ENCODE measurements at places on chromosomes 6 and 20.
A peak's percentile ranks its signal among the peaks of the same experiment; 100 is the strongest.

DNA sequence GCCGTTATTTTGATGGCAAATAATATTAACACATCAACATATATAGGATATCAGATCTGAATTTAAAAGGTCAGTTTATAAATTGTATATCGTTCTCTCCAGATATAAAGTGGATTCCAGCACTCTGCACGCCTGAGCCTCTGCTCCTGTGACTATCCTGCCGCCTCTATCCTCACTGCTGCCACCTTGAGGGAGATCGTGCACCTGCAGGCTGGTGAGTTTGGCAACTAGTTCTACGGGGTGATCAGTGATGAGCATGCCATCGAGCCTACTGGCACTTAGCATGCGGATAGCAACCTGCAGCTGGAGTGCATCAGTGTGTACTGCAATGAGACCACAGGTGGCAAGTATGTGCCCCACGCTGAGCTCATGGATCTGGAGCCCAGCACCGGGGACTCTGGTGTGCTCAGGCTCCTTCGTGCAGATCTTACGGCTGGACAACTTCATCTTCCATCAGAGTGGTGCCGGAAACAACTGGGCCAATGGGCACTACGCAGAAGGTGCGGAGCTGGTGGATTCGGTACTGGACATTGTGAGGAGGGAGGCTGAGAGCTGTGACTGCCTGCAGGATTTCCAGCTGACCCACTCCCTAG lies 84.9 kb downstream of the FBXO5 start:
- peak; percentile 62 for DNase-seq

- DNase-seq: peak; percentile 88
These were observed 5.1 kb downstream of the TP53INP2 start for GRCh38 chr20:34709044-34709830.

- no peak for DNase-seq
These were observed 67.7 kb downstream of the TMEM244 start for GRCh38 chr6:129793447-129793846.

GRCh38 chr6:169200893-169201514 lies 52.6 kb downstream of the THBS2 start:
- DNase-seq: no peak

DNA sequence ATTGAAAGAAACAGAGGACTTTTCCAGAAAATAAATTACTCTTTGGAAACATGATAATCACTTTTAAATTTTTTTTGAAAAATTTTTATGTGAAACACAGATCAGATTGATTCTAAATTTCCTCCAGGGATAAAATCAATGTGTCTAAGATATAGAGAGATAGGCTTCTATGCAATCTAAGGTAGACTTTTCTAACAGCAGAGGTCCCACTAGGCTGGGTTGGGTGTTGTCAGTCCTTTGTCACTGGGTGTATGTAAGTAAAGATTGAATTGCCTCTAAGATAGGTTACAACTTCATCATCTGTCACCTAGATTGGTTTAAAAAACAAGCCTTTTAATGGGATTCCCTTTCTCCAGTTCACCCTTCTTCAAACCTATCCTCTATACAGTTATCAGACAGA lies 449.9 kb downstream of the DHX35 start:
- DNase-seq: no peak

DNA sequence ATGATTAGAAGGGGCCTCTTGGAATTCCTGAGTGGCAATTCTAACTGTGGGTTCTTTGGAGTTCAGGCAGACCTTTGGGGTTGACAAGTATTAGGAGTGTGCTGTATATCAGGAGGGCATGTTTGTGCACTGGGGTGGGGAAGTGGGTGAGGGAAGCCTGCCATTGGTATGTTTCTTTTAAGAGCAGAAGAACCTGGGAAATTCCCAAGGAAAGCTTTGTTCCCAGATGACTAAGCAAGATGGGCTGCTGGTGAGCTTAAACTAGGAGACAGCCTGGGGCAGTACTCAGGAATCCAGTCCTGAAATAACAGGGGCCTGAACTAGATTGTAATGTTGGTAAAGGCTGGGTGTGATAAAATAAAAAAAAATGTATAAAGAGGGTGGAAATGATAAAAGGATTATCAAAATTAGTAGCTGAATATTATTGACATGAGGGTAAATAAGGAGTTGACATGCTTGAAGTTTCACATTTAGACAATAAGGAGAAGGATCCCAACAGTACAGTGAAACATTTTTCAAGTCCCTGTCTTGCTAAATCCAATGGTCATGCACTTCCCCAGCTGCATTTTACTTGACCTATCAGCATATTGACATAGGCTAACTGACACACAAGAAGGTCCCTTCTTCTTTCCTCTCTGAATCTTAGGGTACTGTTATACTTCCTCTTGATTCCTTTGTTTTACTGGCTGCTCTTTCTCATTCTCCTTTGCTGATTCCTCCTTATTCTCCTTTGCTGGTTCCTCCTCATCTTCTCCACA lies 18.4 kb upstream of the IFNGR1 start:
- DNase-seq: peak; percentile 81

- DNase-seq: no peak
These were observed 38.2 kb downstream of the MBOAT1 start for GRCh38 chr6:20173833-20174792.

- no peak for DNase-seq
These were observed 3.1 kb upstream of the ULBP2 start for GRCh38 chr6:149938571-149939355.

DNA sequence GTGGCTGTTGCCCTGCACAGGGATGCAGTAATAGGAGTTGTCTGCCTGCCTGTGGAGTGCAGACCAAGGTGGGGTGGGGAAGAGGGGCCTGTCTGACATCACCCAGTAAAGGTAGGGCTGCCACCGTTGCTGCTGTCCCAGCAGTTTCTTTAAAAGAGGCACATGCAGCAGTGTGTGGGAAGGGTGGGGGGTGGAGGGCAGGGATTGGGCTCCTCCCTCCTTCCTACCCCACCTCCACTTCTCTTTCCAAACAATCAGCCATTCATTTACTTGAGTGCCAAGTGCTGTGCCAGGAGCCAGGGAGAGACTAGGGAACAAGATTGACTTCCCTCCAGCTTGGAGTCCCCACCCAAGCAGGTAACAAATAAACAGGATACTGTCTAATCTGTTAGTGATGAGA lies 66.8 kb upstream of the MYL9 start:
- DNase-seq: no peak

- DNase-seq: no peak
These were observed 50.4 kb downstream of the UNC5CL start for GRCh38 chr6:40988634-40989033.

- peak; percentile 81 for DNase-seq
These were observed 367.5 kb downstream of the GRIK2 start for GRCh38 chr6:101760843-101761621.

DNA sequence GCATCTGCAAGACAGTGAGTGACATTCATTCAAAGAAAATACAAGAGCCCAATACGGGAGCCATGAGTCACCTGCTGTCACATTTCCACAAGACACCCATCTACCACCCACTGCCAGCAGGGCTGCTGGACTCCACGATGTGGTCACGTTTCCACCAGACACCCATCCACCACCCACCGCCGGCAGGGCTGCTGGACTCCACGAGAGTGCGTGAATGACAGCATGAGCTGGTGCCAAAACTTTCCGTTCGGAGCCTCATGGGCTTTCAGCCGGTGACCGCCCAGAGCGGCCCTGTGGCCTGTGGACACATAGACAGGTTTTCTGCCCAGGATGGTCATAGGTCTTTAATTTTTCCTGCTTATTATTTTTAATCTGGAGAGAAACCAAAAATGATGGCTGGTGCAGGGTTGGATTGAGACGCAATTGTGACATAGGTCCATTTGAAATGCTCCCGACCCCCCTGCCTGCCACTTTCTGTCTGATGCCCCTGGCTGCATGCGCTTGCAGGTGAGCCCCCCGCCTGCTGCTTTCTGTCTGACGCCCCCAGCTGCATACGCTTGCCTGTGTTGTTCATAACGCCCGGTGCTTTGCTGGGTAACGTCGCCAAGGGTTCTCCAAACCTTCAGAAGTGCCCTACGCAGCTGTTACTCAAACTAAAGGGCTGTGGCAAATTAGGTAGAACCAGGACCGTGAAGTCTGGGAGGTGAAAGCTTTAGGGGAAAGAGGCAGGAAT lies 59.1 kb upstream of the SMOC2 start:
- DNase-seq: no peak

- DNase-seq: peak; percentile 73
These were observed 32.8 kb downstream of the RAB22A start for GRCh38 chr20:58342104-58342945.

DNA sequence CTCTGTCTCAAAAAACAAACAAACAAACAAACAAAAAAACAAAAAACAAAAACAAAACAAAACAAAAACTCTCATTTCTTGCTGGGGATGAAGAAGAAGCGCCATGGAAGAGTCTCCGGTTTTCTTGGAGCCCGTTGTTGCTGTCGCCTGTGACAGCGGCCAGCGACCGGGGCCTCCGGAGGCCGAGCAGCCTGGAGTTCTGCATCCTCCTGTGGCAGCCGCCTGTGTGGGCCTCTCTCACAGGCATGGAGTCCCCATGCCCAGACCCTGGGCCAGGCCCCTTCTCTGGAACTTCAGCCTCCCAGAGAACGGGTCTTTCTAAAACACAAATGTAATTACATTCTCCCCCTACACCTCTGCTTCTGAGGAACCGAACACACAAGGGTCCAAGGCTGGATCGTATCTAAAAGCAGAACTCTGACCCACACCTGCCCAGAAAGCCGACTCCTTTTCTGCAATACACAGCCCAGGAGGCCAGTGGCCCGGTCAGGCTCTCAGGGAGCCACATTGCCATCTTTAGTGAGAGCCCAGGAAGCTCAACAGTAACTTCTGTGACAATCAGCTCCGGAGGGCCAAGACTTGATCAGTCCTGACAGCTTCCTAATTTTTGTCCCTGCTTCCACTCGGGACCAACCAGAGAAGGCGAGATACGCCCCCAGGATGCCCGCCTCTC lies 18.5 kb downstream of the DACT2 start:
- no peak for DNase-seq

DNA sequence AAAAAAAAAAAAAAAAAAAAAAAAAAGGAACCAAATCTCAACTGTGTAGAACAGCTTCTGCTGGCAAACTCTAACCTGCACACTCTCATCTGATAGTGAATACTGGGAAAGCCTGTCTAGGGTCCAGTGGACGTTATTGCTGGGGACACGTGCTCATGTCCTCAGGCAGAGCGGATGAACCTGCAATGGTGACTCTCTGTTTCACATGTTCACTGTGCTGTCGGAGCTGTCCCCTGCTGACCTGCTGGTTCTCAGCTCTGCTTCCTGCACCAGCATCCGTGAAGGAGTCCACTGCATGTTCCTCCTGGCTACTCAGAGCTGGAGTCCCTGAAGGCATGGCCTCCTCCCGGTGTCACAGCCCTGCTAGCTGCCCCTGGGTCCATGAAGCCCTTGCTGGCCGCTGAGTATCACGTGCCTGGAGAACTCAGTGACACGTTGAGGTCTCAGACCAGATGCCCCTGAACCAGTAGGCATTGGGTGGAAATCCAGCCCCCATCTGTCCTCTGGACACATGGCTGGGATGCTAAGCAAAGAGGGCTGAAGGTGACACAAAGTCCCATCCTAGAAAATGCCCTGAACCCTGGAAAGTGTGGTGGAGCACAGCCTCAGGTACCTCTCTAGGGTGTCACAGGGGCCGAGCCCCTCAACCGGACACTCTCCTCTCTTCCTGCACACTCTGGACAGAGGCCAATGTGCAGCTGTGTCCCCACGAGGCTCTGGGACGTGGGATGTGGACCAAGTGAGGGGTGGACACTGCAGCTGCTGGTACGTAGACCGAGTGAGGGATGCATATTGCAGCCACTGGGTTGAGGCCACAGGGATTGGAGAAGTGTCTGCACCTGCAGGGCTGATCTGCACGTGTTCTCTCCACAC lies 54.9 kb upstream of the FRMD1 start:
- no peak for DNase-seq

DNA sequence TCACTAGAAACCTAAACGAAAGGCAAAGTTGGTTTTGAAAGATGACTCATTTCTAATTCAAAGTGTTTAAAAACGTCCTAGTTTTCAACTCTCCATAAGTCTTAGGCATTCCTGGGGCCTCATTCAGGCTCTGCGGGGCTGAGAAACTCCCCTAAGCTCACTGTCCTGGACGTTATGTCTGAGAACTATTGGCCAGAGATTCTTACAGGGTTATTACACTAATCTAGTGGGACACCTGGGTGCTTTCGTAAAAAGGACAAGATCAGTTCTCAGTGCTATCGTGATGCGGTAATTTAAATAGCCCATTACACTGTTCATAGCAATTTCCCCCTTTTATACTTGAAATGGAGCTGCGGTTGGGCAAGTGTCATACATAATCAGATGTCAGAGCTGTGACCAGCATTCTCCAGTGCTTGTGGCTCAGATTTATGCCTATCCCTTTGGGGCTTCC lies 280.9 kb downstream of the QKI start:
- no peak for DNase-seq

GRCh38 chr6:168648240-168649125 lies 207.5 kb downstream of the SMOC2 start:
- DNase-seq: no peak

DNA sequence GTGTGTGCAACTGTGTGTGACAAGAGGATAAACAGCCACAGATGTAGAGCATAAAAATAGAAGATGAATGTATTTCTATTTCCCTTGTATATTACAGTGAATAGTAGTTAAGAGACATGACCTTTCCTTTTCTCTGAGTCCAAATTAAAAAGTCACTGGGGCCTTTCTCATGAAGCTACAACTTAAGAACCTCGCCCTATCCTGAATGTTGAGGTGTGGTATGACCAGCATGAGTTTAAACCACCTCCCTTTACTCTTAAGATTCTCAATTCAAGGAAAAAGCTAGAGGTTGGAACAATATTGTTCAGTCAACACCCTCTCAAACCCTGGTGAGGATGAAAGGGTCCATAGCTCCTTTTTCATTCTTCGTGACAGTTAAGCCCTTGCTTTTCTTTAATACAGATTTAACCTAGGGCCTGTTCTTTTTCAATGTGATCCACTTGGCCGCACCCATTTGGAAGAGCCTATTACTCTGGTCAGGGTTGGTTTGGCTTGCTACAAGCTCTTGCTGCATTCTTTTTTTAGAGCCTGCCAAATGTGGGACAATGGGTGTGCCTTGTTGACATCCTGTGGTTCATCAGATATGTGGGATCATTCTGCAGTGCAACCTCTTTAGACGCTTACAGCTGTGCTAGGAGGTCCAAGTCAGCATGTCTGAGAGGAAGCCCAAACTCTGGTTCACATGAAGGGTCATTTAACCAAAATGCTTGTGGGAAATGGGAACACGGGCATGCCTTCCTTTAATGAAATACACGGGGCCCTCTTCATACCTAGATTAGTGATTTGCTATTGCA lies 290.0 kb downstream of the HAO1 start:
- no peak for DNase-seq

GRCh38 chr6:56242346-56242745 lies 5.0 kb downstream of the COL21A1 start:
- no peak for DNase-seq

All from HFFc6 (cell line).